Stimulated activated CD8-positive, alpha-beta memory T cell treated with anti-CD3 and anti-CD28 coated beads, Interleukin-7, amount 100 ng/mL, for 1 hour (primary cell): ENCODE measurements at places on chromosomes 12 and 14.

DNA sequence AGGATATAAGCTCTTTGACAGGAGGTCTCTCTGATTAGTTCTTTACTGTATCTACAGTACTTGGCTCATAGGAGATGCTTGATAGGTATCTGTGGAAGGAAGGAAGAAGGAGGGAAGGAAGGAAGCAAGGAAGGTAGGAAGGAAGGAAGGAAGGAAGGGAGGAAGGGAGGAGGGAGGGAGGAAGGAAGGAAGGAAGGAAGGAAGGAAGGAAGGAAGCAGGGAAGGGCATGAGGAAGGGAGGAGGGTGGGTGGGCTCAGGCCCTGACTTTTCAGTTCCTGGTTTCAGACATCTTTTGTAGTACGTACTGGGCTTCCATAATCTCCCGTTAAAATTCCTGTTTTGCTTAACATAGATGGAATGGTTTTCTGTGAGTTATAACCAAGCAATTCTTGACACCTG is 175.0 kb upstream of the NUDT4 start:
- DNase-seq, result no peak

- DNase-seq, result no peak
Observed at GRCh38 chr12:10896854-10897253, 12.5 kb downstream of the TAS2R13 start.

DNA sequence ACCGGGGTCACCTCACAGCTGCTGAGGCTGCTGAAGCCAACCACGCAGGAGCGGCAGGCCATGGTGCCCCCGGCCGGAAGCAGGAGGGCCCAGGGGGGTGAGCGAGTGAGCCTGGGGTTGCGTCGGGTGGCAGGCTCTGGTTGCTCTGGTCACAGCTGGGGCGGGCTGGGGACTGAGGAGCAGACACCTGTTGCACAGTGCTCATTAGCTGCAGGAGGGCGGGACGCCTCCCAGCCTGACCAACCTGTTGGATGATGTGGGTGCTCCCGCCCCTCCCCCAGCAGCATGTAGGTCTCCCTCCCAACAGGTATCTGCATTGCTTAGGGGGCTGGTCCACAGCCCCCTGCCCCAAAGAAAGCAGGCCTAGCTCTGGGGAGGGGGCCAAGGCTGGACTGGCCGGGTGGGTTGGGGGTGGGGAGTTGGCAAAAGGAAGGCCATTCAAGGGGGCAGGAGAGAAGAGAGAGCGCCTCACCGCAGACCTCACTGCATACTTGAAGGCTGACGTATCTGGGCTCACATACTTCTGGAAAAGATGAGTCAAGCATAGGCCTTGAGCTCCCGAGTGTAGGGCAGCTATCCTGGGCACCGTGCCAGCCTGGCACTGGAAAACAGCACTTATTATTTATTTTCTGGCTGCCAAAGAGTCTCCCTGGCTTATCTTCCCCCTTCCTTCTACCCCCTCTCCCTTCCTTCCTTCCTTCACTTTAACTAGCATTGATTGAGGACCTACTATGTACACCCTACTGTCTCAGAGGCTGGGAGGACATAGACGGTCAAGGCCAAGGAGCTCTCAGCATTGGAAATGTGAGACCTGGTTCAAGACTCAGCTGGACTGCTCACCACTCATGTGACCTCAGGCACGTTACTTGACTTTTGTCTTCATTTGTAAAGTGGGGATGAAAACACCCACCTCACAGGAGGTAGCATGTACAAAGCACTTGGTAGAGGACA is at the start of gene KRT80:
Gene KRT80, minus strand, starts transcription at position 174 of the 951 bp plus-strand sequence. Its CDS starts 112 bp downstream, at position 62.
- DNase-seq, result no peak

DNA sequence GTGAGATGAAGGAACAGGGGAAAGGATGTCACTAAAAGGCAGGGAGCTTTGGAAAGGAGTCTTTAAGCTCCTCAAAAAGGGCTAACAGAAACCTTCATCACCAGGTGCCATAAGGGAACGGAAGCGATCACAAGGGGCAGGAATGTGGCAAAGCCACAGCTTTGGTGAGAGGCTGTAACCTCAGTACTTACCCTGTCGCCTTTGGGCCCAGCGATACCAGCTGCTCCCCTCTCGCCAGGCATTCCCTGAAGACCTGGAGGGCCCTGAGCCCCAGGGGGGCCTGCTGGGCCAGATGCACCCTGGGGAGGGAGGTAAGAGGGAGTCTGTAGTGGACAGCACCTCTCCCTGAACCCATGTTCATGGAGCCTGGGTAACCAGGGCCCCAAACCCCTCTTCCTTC is 18.9 kb downstream of the TMEM106C start:
- no peak for DNase-seq

GRCh38 chr12:83389237-83389996 is 702.7 kb downstream of the TMTC2 start:
- DNase-seq, result no peak

- no peak for DNase-seq
Observed at GRCh38 chr14:19917955-19918518, 2.4 kb upstream of the OR4K5 start.

- no peak for DNase-seq
Observed at GRCh38 chr12:53973236-53974042, 513 bp downstream of the HOXC11 start.

GRCh38 chr14:100394886-100395672 is 71.9 kb downstream of the SLC25A47 start:
- DNase-seq, result no peak

DNA sequence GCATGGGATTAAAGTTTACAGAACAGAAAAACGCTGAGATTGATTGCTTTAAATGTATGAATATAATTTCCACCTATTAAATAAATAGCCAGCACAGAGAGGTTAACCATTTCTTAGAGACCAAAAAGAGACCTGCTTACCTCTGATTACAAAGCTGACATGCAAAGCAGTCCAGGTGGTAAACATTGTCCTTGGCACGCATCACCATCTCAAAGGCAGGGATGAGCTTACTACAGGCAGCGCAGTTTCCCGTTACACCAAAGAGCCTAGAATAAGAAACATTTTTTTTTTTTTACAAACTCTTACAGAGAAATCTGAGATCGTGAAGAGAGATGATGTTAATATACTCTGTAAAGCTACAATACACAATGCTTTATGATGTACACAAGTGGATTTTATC is 45.7 kb downstream of the LMO3 start:
- DNase-seq, result no peak

GRCh38 chr14:33259764-33260163 is 321.1 kb downstream of the NPAS3 start:
- DNase-seq, result no peak

DNA sequence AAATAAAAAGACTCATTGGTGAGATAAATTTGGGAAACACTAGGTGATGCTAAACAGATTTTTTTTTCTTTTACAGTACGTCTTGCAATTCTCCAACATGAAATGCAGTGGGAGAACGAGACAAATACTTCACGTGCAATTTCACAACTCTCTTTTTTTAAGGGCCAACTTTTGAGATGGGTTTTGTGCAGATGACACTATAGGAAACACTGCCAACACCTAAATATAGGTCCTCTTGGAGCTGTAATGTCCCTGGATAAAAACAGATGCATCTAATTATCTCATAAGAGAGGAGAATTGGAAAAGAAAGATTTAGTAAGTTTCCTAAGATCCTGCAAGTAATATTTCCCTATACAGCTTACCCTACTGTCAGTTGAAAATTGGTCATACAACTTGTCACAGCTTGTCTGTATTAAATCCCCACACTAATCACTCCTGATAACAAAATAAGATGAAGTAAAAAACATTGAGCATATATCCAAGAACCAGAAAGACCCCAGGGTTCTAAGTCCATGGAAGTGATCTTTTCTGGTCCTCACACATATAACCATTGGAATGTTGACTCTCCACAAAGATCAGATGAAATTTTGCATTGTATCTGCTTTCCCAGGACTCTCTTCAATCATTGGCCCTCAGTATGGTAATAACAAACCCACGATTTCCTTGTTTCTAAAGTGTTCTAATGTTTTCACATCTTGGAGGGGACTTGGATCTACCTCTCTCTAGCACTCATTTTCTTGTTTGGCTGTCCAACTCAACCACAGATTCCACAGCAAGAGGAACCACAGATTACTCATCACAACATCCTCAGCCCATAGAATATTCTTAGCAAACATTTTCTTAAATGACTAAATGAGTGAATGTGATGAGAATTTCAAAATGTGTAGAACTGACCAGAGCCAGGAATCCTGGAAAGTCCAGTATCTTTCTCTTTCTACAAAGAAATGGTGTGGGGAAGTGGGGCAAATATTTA is 769.4 kb upstream of the USP15 start:
- no peak for DNase-seq

DNA sequence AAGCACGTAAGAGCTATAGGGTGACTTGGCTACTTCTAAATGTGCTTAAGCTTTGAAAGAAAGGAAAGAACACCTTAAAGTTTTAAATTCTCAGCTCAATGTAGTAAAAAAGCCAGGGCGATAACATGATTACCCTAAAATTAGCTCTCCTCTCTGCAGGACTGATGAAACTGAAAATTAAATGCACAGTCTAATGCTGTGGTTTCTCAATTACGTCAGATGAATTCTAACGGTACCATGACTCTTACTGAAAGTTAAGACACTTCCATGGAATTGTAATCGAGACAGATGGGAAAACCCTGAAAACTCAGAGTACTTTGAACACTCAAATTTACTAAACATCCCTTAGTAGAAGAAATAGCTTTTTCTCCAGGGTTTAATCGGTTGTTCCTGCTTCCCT is 25.9 kb upstream of the PRKD1 start:
- no peak for DNase-seq

DNA sequence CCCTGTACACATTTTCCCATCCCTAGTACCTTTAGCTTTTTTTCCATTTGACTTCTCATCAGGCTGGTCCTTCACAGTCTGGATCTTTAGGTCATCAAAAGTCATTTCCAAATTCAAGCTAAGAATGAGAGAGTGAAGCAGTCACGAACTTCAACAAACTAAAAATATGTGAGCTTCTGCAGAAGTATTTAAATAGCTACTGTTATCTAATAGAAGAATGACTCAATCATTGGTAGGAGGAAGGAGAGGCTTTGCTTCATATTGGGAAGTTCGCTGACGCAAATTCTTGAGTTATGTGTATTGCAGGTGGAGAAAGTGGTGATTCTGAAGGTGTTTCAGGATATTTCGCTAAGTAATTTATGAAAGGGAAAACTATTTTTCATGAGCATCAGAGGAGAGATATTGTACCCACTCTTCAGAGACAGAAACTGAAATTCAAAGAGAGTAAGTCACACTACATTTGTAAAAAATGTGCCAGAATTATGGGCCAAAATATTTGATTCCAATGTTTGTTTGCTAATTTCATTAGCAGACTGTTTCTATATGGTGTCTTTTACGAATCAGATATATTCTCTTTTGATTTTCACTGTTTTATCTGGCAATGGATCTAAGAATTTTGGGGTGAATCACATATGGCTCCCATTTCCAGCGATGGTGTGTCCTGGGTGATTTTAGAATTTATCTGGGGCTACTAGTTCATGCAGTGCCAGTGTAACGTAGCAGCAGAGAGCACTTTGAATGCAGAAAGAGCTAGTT is at the start of gene OLR1:
Gene OLR1, minus strand, starts transcription at position 160 of the 756 bp plus-strand sequence. Its CDS starts 55 bp downstream, at position 105.
- no peak for DNase-seq

- no peak for DNase-seq
Observed at GRCh38 chr12:102107970-102108369, 11.9 kb downstream of the NUP37 start.

DNA sequence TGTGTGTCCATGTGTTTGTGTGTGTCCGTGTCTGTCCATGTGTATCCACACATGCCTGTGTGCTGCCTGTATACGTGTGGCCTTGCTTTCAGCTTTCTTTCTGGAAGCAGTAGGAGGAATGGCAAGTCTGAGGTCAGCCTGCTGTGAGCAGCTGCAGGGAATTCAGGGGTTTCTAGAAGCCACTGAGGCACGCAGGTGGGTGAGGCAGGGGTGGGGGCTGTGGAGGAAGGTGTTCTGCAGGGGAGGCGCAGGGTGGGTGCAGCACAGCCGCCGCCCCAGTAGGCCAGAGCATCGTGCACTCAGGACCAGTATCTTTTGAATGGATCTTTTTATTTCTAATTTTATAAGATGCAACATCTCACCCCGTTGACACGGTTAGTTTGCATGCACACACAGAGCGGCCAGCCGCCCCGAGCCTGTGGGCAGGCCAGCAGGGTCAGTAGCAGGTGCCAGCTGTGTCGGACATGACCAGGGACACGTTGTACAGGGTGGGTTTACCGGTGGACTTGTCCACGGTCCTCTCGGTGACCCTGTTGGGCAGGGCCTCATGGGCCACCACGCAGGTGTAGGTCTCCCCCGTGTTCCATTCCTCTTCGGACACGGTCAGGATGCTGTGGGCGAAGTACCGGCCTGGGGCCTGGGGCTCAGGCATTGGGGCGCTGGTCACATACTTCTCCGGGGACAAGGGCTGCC is 327.7 kb downstream of the TMEM121 start:
- no peak for DNase-seq

DNA sequence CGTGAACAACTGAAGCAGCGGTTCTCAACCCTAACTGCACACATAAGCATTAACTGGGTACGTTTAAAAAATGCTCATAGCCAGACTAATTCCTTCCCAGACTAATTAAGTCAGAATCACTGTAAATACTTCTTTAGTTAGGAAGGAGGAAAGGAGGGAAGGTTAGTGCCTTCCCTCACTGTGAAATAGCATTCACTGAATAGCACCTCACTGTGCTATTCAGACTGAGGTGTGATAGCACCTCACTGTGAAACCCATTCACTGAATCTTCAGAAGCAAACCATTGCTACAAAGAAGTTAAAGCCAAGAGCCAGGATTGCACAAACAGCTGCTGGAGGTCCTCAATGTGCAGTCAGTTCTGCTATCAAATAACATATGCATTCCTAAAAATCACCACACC is 58.8 kb downstream of the RTN1 start:
- DNase-seq, result no peak

DNA sequence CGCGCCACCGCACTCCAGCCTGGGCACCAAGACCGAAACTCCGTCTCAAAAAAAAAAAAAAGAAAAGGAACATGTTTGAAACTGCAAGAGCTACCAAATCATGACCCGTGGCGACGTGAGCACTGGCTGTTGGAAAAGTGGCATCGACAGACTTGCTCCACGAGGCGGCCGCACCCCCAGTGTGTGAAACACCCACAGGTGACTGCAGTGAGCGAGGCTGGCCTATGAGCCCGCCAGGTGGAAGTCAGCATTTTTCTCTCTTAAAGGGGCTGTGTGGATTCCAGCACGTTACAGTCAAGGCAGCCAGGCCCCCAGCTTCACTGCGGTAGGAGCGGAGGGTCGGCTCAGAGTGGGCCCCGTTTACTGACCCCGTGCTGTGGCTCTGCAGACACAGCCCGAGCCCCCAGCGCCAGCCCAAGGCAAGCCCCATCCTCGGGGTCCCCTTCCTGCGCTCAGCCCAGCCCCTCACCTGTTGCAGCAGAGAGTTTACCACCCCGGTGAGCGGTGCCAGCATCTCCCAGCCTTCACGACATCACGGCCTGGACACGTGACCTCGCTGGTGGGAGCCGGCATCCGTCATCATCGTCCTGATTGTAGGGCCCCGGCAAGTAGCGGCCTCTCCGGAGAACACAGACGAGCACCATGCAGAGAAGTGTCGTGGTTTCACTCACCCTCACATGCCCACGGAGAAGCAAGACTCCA is 54.3 kb upstream of the FBRSL1 start:
- no peak for DNase-seq

DNA sequence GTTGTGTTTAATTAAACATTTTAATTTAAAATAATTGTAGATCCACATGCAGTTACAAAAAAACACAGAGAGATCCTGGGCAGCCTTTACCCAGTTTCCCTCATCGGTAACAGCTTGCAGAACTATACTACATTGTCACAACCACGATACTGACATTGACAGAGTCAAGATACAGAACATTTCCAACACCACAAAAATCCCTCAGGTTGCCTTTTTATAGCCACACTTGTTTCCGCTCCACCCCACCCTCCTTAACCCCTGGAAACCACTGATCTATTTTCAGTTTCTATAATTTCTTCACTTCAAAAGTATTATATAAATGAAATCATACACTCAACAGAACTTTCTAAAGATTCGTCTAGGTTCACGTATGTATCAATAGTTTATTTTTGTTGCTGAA is 458.8 kb upstream of the SOX5 start:
- DNase-seq, result no peak
